ENCODE measurements at places on chromosomes 5 and 9.

DNA sequence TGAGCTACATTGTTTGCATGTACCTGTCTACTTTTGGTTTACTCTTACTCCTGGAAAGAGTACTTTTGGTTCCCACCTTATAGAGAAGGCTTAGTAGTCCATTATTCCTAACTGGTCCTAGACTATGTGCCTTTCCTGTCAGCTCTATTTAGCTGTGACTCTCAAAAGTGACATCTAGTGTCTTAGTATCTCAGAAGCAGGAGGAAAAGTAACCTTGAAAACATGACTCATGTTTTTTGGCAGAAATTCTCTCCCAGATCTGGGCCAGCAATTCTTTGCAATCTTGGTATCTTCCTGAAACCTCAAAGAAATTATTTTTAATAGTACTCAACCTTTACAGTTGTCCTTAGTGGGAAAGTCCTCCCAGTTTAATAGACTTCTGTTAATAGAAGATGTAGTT lies 691.7 kb upstream of the SEMA6A start:
- no peak for DNase-seq

- DNase-seq, result no peak
Measured at GRCh38 chr5:61263072-61263471, 69.0 kb upstream of the ZSWIM6 start.

DNA sequence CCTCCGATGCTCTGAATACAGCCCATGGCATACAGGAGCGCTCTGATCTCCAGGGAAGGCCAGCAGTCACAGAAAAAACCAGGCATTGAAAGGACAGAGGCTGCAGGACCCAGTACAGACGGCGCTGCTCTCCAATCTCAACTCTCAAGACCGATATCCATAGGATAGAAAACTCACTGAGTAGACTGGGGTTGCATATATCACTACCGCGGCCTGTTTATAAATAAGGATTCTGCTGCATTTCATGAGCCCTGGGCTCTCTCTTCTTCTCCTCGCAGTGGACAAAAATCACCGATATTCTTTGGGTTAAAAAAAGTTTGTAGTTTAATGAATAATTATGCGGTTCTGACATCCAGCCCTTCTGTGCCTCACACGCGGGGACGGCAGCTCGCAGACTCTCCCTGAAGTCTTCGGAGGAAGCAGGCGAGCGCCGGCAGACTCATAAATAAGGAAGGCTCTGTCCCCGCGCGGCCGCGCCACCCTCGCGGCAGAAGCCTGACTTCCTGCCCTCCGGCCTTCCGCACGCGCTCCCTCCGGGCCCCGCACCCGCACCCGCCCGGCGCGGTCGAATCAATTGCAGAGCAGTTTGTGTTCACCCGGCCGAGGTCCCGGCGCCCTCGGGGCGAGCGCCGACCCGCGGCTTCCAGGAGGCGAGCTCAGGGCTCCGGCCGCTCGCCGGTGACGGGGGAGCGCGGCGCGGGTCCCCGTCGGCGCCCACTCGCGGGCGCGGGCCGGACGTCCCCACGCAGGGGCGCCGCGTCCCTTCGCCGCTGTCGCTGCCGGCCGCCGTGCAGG lies at the start of gene FAM78A:
TSS of gene FAM78A (minus strand) at position 417 of the 795 bp plus-strand sequence. CDS start at position 86, 331 bp downstream.
- DNase-seq, result no peak

- no peak for DNase-seq
Measured at GRCh38 chr5:126848253-126848652, 71.3 kb downstream of the LMNB1 start.
